ENCODE measurements at places on chromosomes 1 and 21.

- no peak for DNase-seq
Measured at GRCh38 chr1:3858231-3858981, 1.1 kb downstream of the DFFB start.

DNA sequence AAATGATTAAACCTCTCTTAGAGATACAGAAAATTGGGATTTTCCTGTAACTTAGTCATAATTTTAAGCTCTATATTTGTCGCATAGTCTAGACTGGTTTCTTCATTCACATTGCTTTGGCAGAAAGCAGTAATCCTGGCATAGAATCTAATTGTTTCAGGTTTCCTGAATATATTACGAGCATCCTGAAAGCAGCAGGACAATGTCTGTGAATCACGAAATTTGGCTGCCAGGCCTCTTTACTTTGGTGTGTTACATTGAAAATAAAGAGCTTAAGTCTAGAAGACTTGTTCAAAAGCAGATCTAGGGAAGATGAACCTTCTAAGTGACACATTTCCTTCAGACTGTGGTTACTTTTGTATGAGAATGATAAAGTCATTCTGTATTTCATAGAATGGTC lies 72.2 kb downstream of the TDRD5 start:
- no peak for DNase-seq

- no peak for DNase-seq
Measured at GRCh38 chr1:39901464-39901713, 328 bp downstream of the MYCL start.

- no peak for DNase-seq
Measured at GRCh38 chr1:64940025-64940424, 26.3 kb downstream of the JAK1 start.

GRCh38 chr1:3956527-3957170 lies 56.6 kb upstream of the C1orf174 start:
- DNase-seq = no peak

GRCh38 chr1:24929398-24930259 lies 447 bp downstream of the RUNX3 start:
- DNase-seq = no peak

- no peak for DNase-seq
Measured at GRCh38 chr1:167499106-167499505, 19.2 kb downstream of the CD247 start.

GRCh38 chr1:64171246-64171645 lies 32.2 kb upstream of the UBE2U start:
- DNase-seq = no peak

DNA sequence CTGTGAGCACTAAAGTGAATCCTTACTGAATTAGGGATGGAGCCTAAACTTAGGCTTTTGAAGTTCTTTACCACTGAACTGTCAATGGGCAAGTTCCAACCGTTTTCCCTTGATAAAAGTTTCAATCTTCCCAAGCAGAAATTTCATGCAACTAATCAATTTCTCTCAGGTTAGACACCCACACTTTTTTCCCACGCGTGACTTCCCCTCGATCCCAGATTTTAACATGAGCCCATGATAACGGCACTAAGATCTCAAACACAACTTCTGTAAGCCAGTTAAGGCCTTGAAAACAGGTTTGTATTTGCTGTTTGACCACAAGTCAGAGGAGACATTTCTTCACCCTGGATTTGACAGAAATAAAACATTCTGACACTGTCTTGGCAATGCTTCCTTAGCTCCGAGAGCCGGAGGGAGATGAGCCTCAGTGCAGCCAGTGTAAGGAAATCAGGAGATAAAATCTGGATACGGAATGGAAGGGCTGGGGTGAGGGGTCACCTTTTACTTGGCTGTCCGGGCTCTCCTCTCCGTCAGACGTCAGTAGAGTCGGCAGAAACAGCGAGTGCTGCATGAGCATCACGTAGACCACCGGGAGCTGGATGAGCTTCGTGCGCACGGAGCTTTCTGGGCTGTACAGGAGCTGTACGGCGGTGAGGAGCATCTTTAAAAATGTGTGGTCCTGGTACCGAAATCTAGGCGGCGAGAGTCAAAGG lies 39.7 kb downstream of the MRAP start:
- DNase-seq = no peak

- no peak for DNase-seq
Measured at GRCh38 chr1:208137193-208137592, 107.0 kb downstream of the PLXNA2 start.

DNA sequence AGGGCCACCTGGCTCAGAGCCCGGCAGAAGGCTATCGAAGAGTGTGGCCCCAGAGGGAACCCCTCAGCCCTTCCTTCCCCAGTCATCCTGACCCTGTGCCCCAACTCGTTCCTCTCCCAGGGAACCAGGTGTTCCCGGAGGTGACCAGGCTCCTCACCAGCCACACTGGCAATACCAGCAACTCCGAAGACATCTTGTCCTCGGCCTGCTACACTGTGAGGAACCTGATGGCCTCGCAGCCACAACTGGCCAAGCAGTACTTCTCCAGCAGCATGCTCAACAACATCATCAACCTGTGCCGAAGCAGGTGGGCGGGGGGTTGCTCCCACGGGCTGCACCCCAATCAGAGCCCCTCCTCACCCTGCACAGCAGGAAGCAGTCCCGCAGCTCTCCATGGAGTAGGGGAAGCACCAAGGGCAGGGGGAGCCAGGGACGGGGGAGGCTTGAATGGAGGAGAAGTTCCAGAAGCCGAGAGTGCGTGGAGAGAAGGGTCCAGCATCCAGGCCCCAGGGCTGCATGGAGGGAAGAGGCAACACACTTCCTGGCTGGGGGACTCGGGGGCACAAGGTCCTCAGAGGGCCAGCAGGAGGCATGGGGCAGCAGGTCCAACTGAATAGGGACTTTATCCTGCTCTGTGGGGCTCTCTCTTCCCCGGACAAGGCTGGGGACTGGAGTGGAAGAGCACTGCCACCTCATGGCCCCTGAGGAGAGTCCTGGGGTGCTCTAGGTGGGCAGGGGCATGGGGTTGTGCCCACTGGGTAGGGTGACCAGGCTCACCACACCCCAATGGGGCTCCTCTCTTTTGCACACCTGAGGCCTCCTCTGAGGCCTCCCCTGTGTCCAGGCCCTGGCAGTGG lies 41.7 kb downstream of the PKP1 start:
- no peak for DNase-seq

DNA sequence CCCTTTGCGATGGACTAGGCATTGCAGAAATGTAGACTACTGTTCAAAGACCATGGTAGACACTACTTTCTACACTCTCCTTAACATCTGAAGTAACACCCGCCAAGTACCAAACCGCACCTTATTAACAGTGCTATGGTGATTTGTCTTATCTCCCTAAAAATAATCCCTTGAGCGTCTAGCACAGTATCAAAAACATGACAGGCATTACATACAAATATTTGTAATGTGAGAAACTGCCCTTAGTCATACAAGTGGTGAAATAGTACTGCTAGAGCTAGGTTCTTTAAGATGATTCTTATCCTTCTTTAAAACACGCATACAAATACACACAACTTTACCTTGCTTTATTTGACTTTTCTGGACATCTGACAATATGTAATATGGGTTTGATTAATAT lies 27.2 kb downstream of the PUM1 start:
- DNase-seq = no peak

DNA sequence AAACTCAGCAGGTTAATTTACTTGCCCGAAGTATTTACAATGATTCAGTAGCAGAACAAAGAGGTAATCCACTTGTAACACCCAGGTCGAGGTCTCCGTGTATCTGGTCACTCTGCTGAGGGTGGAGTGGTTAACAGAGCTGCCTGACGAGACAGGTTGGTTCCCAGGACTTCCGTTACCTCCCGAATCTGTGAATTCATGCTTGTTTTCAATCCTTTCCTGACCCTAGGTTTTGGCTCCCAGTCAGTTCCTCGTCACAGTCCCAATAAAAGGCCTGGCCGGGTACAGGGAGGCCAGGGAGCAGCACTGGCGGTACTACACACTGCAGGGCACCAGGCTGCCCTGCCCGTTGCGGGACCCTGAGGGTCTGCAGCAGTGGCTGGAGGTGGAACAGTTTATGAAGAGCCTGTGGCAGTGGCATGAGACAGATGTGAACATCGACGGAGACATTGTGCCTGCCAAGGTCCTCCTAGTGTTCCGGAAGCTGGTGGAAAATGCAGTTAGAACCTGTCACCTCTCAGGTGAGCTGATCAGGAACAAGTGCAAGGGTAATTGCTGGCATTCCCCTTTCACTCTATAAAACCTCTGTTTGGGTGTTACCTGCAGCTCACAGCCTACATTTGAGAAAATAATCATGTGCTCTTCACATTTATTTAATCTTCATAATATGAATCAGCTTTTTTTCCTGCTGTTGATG lies 12.8 kb downstream of the MAB21L3 start:
- no peak for DNase-seq

DNA sequence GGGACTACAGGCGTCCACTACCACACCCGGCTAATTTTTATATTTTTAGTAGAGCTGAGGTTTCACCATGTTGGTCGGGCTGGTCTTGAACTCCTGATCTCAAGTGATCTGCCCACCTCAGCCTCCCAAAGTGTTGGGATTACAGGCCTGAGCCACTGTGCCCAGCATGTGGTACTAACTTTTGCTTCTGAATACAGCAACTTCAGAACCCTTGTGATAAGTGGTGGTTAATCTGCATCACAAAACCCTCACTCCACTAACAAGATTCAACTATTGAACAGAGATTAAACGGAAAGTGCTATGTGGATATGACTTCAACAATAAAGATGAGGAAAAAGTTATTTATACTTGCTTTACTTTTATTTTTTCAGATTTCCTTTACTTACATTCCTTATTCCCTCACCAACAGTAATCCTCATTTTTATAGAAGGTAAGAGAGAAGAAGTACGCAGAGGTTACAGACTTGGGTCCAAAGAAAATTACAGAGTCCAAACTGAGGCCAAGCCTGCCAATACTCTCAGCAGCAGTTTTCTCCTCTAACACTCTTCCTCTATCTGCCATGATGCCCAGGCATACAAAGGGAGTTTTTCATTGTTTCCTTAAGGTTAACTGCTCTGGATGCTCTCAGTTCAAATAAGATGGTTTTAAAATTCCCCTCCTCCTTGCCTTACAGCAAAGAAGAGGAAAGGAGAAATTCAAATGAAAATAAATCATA lies 44.3 kb downstream of the SLC16A1 start:
- DNase-seq = no peak

DNA sequence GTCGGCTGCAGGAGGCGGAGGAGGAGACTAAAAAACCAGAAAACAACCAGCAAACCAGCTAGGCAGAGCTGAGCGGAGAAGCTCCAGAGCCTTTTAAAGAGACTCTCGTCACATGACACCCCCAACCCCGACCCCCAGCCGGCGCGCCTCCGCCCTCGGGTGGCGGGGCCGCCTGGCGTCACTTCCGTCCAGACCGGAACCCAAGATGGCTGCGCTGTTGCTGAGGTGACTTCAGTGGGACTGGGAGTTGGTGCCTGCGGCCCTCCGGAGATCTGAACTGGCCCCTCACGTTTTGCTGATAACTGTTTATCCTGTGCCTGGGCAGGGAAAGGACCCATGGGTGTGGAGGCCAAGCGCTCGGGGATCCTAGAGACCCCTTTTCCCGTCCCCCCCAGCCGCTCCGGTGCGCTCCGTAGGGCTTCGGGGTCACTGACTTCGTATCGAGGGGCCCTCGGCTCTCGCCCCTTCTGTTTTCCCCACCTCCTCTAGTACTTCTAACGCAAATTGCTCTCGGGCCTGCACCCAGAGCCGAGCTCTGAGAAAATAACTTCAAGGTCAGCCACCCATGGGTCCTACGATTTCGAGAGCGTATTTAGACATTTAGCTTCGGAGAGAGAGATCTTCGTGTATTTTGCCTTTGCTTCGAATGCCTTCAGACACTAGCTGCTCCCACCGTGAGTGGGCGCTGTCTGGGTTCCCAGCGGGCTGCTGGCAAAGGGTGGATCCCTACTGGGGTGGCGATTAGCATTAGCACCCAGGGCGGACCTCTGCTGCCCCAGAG lies at the start of gene SDHC:
SDHC (plus strand) TSS at position 181 of the 781 bp plus-strand sequence; CDS start at position 206, 25 bp downstream.
- DNase-seq = peak; percentile 73

DNA sequence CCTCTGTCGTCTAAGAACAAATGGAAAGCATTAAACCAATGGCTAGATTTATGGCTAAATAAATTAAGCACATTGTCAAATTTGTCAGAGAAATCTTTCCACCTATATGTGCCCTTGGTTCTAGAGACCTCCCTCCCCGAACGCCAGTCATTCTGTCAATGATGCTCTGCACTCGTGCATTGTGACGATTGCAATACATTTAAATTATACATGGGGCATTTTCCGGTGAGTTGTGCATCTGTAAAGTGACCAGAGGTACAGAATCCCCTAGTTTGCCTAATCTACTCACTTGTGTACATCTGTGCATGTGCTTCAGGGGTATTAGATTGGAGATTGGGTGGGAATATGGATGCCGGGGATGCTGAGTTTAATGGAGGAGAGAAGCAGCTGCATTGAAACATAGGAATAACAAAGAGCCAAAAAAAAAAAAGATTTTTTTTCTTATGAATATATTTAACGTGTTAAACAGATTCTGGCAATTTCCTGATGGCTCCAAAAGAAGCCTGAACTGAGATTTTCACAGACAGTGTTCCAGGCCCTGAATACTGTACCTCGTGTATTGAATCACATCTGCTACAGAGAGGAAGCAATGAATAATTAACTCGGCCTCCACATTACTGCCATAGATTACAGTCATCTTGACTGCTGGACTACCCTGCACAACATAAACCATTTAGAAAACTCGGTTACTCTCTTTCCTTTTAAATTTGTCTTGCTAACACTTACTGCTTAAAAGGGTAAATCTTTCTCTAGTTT lies 149.0 kb upstream of the C1orf87 start:
- DNase-seq = no peak

DNA sequence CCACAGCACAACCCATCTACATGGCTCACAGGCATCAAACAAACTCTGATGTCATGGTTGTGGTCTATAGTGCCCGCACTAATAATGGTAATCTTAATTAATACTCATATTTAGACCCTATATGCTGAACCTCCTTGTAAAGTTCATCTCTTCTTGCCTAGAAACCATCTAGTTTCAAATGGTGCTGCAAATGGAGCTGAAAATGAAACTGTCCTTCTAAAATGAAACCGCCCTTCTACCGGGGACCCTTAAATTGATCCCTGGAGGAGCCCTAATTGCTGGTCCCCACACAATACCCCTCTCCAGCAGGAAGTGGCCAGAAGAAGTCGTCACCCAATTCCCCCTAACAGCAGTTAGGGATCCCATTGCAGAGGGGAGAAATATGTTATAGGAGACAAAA lies 612.6 kb downstream of the MRPL39 start:
- DNase-seq = no peak

GRCh38 chr1:9391620-9392019 lies 98.9 kb downstream of the SPSB1 start:
- DNase-seq = no peak

DNA sequence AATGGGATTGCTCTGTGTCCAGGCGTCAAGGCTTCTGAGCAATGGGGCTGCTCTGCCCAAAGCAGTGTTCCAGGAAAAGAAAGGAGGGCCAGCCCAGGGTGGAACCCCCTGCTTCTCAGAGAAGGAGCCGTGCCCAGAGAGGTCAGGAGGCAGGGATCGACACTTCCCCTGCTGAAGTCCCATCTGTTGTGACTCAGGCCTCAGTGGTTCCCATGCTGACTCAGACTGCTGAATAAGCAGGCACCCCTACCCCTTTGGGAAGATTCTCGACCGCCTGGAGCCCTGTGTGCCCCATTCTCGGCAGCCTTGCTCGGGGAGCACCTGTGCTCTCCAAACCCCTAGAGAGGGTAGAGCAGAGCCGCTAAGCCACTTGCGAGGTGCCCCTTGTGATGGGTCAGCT lies 23.9 kb downstream of the PKP1 start:
- DNase-seq = no peak

GRCh38 chr21:35120631-35121180 lies 71.6 kb upstream of the RUNX1 start:
- DNase-seq = no peak

Data from activated naive CD8-positive, alpha-beta T cell treated with anti-CD3 and anti-CD28 coated beads, Interleukin-2, amount 50 U/mL, for 16 hours (primary cell).